Central memory CD4-positive, alpha-beta T cell (primary cell): ENCODE measurements at places on chromosomes 1 and 21.

DNA sequence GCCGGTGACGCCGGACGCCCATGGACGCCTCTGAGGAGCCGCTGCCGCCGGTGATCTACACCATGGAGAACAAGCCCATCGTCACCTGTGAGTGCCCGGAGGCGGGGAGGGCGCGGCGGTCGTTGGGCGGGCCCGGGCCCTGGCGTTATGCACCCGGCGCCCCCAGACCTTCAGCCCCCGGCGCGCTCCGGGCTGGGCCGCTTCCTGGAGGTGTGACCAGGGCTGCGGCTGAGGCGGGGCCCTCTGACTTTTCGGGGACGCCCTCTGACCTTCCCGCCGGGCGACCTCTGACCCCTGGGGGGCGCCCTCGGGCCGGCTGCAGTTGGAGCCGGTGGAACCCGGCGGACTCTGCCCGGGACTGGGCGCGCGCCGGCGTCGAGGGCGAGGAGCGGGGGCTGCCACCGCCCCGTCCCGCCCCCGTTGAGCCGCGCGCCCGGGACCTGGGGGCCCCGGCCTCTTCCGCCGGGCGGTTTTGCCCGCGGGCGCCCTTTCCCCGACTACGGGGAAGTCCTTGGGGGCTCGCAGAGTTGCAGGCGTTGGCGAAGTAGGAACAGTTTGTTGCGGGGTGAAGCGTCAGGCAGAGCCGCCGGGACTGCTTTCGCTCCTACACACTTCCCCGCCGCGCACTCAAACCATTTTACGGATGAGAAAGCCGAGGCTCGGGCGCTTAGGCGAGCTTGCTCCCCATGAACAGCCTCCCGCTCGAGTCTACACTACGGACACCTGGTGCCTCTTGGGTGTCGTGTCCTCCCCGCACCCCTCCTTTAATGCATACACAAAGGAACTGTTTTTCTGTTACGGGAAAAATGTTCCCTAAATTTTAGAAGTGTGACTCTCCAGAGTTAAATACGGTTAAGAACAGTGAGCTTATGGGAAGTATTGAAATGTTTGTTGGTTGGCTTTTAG is 618 bp downstream of the TRAPPC10 start:
- peak; percentile 69 for DNase-seq

DNA sequence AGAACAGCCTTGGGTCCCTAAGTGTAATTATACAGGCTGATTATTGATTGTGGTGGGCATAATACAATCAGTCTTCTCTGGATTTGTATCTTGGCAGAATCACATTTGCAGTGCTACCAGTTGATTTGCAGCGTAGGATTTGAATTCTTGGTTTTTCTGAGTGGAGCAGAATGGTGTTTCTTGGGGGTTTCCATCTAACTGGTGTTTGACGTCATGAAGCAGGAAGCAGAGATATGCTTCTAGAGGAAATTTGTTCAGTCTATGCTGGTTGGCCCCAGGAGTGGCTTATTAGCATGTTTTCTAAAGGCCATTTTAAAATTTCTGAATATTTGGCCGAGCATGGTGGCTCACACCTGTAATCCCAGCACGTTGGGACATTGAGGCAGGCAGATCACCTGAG is 3.4 kb downstream of the CTTNBP2NL start:
- DNase-seq, result no peak

- no peak for DNase-seq
These were observed 37.3 kb upstream of the SYT14 start for GRCh38 chr1:209900734-209901133.

DNA sequence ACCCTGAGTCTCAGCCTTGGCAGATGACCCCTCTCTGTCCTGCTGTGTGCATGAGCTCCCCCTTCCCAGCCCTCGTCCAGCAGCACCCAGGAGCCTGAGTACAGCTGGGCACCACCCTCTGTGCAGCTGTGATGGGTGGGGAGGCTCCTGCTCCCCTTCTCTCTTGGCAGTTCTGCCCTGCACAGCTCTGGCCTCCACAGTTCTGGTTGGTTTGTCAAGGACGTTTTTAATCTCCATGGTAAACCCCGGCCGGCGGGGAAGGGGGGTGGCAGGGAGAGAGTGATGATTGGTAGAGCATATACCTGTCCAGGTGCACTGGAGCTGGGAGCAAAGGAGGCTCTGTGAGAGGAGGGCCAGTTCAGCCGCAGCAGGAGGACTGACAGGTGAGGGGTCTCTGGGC is at the start of gene CLCNKA:
TSS of gene CLCNKA (plus strand) at position 356 of the 400 bp plus-strand sequence. CDS start 584 bp downstream, outside the sequence.
- no peak for DNase-seq

DNA sequence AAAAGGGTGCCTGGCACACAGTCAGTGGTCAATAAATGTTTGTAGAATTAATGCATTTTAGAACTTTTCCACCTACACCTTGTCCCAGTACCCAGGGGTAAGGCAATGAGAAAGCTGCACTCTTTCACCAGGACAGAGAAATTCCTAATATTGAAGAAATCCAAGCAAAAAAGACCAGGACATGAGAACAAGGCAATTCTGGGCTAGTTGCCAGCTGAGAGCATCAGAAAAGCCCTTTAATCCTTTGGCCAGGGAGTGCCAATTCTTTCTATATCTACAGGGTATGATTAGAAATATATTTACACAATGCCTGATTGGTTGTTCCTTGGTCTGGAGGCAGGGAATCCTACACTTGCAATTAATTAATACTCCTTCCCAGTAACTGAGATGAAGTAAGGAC is 492.4 kb upstream of the NFIA start:
- no peak for DNase-seq

DNA sequence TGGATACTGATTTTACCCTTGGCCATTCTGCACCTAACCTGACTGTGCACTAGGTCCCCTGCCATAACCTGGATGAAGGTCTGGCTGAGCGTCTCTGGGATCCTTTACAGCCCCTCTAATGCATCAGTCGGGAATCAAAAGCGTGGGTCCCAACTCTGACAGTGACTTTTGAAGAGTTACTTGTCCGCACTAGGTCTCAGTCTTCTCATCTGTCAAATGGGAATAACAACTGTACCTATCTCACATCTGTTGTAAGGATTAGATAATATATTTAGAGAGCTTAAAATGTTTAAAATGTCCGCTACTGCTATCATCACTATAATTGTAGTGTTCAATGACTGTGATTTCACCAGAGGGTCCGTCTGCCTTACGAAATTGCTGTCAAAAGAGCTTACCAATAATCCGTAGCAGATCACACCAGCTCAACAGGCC is 746 bp downstream of the TADA1 start:
- DNase-seq, result no peak

- DNase-seq, result no peak
These were observed 1583.8 kb downstream of the NCAM2 start for GRCh38 chr21:22582026-22582425.

DNA sequence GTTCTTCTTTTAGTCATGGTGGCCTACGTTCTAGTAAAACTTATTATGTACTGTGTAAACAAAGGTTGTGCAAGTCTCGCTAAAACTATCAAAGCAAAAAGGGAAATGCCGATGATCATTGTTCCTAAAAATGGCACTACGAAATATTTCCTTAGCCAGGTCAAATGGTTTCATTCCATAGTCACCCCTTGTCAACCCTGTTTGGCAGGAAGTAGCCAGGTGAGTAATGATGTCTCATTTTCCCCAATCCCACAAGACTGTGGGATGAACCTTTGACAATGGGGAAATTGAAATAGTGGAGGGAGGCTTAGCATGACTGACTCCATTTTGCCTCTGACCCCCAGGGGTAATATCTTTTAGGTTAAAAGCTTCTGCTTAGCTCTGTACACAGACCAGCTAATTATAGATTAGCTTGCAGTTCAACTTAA is 5.6 kb upstream of the REN start:
- no peak for DNase-seq

- DNase-seq, result no peak
These were observed 56.9 kb downstream of the PROX1 start for GRCh38 chr1:214044438-214045214.

- DNase-seq, result no peak
These were observed 107.7 kb downstream of the BACH1 start for GRCh38 chr21:29406385-29406784.

GRCh38 chr1:214192825-214193643 is 87.9 kb upstream of the SMYD2 start:
- no peak for DNase-seq

- DNase-seq, result no peak
These were observed 179.2 kb upstream of the RAB4A start for GRCh38 chr1:229091721-229092136.

DNA sequence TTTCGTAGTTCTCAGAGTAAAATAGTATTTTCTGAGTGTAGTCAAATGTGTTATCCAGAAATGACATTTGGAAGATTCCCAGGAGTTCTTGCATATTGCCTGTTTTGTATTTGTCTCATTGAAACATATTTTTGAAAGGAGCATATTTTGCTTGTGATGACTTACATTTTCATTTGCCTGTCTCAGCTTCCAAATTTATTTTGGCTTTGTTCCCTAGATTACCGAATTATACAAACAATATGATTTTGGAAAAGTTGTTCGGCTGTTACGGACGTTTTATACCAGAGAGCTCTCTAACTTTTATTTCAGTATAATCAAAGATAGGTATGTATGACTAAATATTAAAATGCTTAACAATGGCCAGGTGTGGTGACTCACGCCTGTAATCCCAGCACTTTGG is 46.0 kb downstream of the IARS2 start:
- no peak for DNase-seq

DNA sequence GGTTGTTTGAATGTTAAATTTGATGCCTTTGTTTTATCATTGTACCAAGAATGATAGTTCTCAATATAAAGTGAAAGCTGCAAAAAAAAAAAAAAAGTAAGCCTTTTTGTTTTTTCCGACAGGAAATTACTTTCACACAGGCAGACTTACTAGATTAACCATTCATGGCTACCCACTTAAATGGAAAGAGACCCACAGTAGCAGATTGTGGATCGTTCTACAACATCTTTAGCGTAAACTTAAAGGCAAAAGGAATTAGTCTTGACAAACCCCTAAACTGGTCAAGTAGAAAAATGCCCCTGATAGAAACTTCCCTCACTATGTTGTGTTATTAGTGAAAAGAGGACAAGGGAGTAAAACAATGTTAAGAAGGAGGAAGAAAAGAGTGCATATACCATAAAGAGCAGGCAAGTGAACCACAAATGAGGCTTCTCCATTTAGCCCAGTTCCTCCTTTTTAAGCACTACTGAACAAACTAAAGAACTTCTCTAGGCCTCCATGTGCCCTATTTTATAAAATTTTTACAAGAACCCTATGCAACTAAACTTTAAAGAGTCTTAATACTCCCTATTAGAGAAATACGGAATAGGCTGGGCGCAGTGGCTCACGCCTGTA is 1560.3 kb downstream of the MRPL39 start:
- no peak for DNase-seq

- no peak for DNase-seq
These were observed 46.0 kb downstream of the KCNJ6 start for GRCh38 chr21:37870221-37870620.

GRCh38 chr1:61078618-61079295 is 3.6 kb upstream of the NFIA start:
- DNase-seq, result no peak

DNA sequence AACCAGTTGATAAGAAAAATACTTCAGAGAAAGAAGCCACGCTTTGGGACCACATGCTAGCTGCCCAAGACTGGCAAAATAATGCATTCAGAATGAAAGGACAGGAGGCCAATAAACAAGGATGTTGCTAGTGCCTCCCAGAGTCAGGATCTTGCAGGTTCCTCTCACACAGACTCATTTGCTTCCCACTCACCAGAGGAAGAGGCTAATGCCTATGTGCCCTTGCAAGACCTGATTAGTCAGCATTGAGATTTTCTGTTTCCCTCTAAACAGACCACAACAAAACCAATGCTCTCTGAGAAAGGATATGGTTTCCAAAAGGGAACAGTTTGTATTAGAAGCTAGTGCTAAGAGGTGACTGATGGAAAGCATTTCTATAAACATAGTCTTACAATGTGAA is 85.7 kb downstream of the NRDC start:
- no peak for DNase-seq

DNA sequence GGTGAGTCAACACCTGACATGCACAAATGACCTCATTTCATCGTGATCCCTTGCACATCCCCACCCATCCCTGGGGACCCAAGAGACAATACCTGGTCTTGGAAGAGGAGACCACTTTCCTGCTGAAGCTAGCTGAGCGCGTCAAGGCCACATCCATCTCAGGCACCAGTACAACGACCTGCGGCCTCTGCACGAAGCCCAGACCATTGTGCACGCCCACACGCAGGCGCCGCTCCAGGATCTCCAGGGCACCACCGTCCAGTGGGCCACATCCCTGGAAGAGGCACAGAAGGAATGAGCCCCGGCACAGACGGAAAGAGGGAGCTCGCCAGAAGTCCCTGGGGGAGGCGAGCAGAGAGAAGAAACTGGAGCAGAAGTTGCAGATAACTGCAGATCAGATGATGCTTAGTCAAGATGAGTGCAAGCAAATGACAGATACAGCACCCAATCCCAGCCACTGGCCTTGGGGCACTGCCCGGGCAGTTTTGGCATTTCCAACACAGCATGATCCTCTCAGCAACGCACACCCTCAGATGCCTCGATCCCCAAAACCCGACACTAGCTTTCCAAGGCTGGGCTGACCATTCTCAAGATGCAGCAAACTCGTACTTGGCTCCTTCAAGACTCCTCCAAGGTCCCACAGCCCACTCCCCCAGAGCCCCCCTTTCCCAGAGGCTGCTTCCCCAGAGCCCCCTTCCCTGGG is 44.1 kb downstream of the NPHP4 start:
- no peak for DNase-seq

DNA sequence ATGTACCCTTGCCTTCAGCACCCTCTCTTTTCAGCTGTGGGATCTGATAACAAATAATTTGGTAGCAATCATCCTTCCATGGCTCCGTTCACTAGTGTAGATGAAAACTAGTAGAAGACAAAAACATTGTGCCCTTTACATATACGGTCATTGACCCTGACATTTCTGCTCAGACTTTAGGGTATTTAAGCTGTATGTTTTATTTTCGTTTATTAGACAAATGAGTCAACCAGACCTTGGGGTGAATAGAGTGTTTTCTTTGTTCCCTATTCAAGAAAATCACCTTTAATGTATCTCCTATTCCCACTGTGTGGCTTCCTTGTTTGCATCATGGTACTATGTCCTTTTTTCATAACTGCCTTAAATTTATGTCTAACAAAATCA is 187.3 kb downstream of the VAV3 start:
- no peak for DNase-seq

GRCh38 chr1:174654560-174654959 is 206.8 kb downstream of the GPR52 start:
- DNase-seq, result no peak

DNA sequence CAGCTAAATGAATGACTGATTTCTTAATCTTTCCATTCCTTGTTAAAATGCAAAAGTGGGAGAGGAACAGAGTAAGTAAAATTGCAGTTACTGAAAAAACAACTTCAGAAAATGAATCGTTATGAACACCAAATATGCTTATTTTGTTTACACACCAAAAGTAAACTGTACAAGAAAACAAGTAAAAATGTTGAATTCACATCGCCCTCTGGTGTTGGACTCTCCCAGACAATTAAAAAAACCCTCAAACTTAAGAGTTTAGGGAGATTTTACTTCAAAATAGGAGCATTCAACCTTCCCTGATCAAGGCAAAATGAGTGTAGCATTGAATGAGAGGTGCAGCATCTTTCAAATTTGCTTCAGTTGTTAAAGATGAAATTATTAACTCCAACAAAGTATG is 19.4 kb upstream of the ESRRG start:
- DNase-seq, result no peak
